ENCODE measurements at places on chromosomes 3 and 15.

DNA sequence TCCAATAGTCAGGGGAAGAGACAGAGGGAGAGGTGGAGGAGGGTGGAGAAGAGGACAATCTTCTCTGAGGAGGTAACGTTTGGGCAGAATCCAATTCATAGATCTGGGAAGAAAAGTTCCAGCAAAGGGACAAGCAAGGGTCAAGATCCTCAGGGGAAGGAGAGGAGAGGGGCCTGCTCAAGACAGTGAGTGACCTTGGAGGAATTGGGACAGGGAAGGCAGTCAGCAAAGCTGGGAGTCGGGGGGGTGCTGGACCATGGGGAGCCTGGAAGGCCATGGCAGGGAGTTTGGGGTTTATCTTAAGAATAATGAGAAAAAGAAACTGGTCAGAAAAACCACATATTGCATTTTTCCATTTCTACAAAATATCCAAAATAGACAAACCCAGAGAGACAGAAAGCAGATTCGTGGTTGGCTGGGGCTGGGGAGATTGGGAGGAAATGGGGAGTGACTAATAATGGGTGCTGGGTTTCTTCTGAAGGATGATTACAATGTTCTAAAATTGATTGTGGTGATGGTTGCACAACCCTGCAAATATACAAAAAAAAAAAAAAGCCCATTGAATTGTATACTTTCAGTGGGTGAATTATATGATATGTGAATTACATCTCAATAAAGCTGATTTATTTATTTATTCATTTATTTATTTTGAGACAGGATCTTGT lies 19.6 kb upstream of the SRP14 start:
- no peak for DNase-seq

DNA sequence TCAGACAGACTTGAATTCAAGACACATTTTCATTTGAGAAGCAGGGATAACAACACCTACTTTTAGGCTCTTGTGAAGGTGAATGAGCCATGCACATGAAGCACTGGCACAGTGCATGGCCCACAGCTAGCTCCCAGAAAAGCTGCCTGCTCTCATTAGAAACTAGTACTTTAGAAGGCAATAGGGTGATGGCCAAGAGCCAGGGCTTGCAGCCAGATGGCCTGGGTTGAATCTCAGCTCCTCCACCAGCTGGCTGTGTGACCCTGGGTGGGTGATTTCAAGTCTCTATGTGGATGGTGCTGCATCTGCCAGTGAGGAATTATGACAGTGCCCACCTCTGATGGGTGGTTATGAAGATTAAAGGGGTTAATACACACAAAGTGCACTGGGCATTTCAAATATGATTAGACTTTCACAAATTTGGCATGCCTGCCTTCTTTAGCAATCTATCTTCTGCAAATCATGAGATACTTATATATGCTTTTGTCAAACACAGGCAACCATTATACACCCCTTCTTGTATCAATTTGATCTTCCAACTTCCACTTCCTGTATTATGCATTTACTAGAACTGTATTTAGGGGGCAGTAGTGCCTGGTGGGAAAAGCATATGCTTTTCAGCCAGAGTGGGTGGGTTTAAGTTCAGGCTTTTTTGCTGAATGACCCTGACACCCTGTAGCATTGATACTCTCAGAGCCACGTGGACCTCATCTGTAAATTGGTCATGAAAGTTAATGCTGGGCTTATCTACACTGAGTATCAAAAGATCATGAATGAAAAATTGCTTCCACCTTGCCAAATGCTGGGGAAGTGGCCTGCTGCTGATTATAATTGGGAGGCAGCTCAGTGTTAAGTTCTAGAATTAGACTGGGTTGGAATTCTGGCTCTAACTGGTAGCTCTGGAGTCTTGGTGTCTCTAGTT lies 34.7 kb upstream of the RBP1 start:
- DNase-seq = no peak

- DNase-seq = no peak
These were observed 29.6 kb downstream of the ADCY5 start for GRCh38 chr3:123419181-123419849.

GRCh38 chr3:54670201-54671000 lies 257.5 kb downstream of the LRTM1 start:
- no peak for DNase-seq

- DNase-seq = no peak
These were observed 39.6 kb downstream of the VPS13C start for GRCh38 chr15:62020576-62021160.

DNA sequence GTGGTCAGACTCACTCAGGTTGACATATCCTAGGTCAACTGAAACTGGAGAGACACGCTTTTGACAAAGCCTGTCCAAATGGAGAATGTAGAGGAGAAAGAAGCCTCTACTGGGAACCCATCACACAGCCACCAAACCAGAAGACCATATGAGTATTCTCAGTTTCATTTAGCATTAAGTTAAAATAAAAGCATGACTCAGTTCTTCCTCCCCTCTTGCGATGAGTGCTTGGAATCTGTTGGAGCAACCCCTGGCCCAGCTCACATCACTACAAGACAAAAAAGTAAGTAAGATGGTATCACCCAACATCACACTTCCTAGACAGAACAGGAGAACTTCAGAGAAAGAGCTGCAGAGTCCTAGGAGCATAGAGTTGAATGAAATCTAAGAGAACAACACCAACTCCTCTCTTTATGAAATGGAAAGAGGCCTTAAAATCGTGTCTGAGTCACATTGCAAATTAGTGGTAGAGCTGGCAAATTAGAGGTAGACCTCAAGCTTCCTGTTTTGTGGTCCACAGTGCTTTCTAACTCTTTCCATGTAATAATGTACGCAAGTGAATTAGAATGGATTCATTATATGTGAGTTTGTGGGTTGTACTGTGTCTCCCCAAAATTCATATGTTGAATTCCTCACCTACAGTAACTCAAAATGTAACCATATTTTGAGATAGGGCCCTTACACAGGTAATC lies 51.2 kb downstream of the FGF12 start:
- no peak for DNase-seq

GRCh38 chr15:59887211-59887610 lies 116.9 kb upstream of the FOXB1 start:
- DNase-seq = no peak

- no peak for DNase-seq
These were observed 13.5 kb downstream of the SNX33 start for GRCh38 chr15:75661100-75661755.

- DNase-seq = no peak
These were observed 723.9 kb upstream of the ALCAM start for GRCh38 chr3:104642827-104643226.

DNA sequence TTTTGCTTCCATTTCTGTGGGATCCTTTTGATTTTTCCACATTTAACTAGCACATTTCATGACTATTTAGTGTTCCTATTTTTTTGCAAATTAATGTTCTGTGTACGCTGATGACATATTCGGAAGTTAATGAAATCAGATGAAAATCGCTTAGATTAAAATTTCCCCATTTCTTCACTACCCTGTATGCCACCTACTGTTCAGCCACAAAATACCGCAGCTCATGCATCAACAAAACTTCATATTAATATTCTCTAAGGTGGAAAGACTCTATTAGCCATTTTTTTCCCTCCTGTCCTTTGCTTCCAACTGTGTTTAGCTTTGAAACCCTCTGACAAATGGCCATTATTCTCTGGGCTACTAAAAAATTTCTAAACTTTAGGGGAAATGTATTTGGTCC lies 300.6 kb downstream of the MECOM start:
- no peak for DNase-seq

GRCh38 chr3:64445109-64445943 lies 220.1 kb upstream of the PRICKLE2 start:
- DNase-seq = no peak

DNA sequence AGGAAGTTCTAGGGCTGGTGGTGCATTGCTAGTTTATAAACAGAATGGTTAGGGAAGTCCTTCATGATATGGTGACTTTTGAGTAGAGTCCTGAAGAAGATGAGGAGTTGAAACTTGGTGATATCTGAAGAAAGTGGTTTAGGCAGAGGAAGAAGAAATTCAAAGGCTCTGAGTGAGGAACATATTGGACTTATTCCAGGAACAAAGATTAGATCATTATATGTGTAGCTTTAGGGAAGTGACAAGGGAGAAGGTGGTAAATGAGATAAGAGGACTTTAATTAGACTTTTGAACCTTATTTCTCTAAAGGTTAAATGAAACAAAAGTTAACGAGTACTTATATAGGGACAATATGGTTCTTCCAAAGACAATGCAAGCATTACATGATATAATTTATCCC lies 286.7 kb downstream of the DOCK3 start:
- no peak for DNase-seq

DNA sequence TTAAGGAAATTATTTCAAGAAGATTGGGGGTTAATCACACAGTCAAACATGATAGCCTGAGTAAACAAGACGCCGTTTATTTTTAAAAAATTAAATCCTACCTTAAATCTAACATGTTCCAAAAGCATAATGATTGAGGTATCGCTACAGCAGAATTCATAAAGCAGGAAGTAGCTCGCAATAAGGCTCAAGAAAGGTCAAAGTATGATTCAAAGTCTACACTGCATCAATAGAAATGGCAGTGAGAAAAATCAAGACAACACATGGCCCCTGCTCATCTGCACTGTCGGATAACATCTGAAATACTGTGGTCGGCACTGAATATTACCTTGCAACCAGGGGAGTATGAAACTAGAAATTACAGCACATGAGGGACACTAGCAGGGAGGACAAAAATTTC lies 93.2 kb downstream of the SMARCC1 start:
- DNase-seq = no peak

- no peak for DNase-seq
These were observed 103.7 kb downstream of the RPL22L1 start for GRCh38 chr3:170766253-170766652.

DNA sequence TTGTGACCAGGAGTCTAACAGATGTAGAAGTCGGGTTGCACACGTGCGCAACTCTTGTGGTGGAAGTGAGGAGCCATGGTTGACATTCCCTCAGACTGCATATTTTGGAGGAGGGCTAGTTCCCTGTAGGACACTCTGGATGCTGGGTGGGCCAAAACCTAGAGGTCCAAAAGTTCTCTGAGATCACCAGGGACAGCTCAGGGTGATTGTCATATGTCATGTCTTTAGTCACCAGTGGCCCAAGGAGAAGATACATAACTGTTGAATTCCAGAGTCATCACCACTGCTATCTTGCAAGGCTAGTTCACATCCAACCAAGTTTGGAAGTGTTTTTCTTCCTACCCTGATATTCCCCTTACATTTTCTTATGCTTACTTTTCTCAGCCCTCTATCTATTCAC lies 95.2 kb upstream of the C3orf80 start:
- no peak for DNase-seq

DNA sequence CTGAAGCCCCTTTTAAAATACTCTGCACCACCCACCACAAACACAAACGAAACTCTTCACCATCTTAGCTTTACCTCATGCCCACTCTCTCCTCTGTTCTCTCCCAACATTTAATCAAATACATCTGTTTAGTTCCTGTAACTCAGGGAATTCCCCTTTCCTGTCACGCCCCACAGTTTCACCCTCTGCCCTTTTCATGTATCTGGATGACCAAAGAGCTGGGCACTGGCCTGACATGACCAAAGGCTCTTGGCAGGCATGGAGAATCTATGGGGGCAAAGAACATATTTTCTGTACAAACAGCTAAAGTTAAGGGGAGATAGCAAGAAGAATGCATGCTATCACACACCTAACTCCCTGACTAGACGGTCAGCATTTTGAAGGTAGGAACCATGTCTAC lies 270.0 kb downstream of the TBL1XR1 start:
- DNase-seq = no peak

- no peak for DNase-seq
These were observed 2.3 kb downstream of the SERP1 start for GRCh38 chr3:150544041-150544440.

GRCh38 chr15:101702077-101702476 lies 22.2 kb downstream of the TARS3 start:
- no peak for DNase-seq

- DNase-seq = no peak
These were observed 454.7 kb downstream of the SQOR start for GRCh38 chr15:46089467-46089935.

DNA sequence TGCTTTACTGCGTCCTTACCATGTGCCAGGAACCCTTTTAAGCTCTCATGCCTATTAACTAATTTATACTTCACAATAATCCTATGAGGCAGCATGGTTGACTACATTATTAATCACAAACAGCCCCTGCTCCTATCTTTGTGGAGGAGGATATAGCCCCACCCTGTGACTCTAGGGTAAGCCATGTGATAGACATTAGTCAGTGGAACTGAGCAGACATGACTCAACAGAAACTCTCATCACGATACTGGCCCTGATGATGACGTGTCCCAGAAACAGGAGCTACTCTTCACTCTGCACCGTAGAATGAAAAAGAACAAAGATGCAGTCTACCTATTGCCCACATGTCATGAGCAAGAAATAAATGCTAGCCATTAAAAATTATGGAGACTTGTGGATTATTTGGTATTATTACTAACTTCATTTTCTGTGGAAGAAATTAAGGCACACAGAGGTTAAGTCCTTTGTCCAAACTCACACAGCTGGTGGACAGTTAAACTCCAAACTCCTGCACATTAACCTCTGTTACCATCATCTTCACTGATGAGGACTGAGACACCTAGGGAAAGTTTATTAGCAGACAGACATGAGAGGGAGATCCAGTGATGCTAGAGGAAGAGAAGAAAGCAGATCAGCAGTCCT lies 51.2 kb downstream of the CFAP20DC start:
- peak; percentile 71 for DNase-seq

GRCh38 chr15:101264011-101264410 lies 12.2 kb upstream of the CHSY1 start:
- no peak for DNase-seq

- DNase-seq = no peak
These were observed 2.2 kb downstream of the INSYN1 start for GRCh38 chr15:73750951-73751350.

DNA sequence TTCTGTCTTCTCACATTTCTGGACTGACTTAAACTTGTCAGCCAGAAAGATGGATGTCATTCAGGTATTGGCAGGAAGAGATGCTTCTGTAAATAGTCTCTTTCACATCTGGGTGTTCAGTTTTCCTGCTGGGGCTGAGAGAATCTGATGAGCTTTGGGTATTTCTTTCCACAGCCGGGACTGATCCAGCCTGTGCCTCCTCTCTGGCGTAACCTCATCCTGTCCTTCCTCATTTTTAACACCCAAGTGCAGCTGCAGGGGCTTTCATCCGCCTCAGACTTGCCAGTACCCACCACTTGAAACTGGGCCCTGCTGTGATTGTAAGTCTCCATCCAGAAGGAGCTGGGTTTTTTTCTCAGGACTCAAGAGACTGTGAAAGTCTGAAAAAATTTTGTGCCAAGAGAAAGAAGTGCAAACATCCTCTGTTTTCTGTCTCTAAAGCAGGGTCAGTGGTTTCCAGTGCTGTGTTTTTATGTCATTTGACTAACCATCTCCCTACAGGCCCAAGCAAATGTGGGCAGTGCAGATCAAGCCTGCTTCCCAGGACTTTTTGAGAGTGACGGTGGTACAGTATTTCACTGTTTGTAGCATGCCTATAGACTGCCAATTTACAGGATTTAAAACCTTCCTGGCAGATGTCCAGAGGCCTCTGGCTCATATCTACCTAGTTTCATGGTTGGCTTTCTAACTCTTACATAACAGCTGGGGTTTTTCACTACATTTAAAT lies 342.7 kb downstream of the PTPRG start:
- no peak for DNase-seq
